Naive thymus-derived CD8-positive, alpha-beta T cell (primary cell): ENCODE measurements at places on chromosomes 5 and 9.

DNA sequence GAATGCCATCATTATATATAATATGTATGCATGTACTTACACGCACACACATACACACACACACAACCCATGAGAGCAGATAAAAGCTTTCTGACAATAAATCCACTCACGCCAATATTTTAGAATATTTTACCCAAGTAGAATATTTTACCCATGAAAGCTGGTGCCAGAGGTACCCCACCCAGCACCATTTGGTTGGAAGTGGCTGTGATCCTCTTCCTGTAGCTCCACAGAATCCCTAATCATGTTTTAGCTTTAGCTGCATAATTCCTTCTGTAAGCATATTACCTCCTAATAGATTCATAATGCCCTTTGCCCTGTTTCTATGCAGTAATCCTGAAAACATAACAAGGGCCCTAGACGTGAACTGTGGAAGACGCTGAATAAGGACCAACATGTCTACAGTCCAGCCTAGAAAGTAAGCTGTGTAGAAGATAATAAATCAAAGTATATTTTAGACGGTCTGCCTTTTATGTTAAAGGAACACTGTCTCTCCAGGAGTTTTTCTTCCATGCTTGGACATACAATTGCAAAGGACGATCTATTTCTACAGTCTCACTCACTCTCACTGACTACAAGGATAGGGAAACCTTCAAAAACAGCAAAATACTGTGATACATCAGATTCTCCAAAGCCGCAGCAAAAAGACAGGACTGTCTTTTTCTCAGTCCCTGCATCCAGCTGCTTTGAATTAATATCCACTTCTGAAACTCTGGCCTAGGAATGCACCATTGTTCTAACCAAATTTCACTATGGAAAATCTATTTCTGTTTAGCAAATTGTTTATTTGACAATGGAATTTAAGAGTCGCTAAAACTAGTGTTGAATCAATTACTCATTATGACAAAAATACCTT lies 98.2 kb downstream of the USP20 start:
- no peak for DNase-seq

DNA sequence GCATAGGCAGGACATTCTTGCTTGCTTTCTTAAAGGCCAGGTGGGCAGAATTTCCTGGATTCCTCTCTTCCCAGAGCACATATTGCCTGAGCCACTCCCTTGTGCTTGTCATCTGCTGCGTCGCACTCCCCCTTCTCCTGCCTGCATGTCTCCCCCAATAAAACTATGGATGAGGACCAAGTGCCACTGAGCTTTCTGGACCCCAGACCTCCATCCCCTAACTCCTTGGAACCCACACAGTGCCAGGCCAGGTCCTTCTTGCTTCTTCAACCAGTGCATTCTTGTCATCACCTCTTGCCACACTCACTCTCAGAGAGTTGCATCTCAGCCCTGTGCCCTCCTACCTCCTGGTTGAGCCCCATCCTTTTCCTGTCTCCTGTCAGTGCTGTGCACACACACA lies 157.9 kb upstream of the PANK3 start:
- no peak for DNase-seq

- no peak for DNase-seq
These were observed 463.6 kb downstream of the SPOCK1 start for GRCh38 chr5:137035480-137035878.

DNA sequence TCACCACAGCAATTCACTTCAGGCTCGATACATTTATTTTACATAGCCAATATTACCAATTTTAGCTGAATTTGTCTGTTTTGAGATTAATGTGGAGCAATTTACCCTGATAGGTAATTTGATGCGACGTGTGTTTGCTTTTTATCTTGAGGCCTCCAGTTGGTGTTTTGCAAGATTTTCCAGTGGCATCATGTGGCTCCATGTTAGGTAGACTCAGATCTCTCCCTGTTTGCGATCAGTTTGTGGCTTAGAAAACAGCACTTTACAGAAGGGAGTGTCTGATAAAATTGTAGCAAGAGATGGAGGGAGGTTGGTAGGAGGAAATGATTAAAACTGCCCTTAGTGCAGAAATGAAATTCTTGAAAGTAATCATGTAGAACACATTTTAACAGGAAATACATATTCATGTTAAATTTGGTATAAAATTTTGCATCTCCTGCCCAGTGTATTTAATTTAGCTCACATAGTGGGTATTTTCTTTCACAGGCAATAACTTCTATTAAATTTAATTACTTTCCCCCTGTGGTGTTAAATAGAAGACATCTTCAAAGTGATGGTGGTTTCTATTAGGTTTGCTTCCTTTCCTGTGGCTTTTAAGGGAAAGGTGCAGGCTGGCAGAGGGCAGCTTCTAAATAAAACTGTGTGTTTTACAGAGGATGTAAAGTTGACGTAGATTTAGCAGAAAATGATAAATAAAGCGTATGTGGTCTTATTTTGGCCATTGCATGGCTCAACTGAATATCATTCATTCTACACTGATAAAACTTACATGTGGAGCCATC lies 135.8 kb downstream of the KDM4C start:
- DNase-seq, result no peak

DNA sequence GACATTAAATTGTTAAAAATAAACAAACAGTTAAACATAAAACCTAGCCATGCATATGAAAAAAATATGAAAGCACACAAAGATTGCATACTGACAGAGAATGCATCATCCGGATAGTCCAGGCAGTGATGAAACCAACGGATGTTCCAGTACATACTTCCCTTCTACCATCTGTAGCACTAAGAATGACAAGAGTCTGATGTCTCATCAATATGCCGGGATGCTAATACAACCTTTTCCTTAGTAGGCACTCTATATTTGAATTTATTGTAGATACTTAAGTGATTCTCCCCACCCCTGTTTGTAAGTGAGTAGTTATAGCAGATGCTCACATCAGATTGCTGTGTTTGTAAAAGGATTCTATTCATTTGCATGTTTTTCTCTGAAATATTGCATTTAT lies 571.2 kb upstream of the WWC1 start:
- DNase-seq, result no peak

DNA sequence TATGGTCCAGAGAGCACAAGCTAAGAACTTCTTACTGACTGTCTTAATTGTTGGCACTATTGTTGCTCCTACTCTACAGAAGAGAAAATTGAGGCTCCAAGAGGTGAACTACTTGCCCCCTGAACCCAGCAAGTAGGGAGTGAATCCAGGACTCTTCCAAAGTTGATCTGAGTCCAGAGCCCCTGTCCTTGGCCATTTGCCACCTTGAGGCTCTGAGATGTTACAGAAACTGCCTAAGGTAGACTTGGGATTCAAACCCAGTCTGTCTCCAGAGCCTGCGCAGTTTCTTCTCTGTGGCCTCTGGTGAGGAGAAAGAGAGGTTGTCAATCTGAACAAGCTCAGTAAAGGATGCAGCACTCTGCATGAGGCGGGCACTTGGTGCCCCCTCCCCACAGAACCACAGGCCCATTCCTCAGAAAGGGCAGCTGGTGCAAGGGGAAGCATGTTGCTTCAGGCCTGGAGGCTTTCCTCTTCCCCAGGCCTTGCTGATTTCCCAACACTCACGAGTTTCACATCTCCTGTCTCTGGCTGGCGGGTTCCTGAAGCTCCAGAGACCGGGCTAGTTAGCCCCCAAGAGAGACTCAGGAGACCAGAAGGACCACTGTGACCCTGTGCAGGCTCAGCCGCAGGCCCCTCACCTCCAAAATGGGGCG lies 2.9 kb upstream of the LCP2 start:
- DNase-seq, result no peak

GRCh38 chr5:137412136-137412535 lies 87.0 kb downstream of the SPOCK1 start:
- no peak for DNase-seq

- no peak for DNase-seq
These were observed 67.6 kb upstream of the NR5A1 start for GRCh38 chr9:124574534-124575375.

- no peak for DNase-seq
These were observed 216.4 kb upstream of the CYLC2 start for GRCh38 chr9:102778746-102779145.

DNA sequence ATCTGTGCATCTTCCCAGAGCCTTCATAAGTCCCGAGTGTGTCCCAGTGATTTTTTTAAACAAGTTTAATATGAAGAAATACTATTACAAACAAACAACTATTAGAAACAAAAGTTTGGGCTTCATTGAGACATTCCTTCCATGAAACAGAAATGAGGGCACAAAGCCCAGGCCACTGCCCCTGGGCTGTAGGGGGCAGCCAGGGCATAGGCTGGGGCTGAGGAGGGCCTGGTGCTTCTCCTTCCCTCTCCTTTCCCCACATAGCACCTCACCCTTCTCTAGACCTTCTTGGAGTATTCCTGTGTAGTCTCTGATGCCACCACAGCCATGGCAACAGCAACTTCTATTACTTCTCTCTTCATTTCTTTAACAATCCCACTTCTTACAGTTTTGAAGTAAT lies 348.2 kb downstream of the IRX2 start:
- no peak for DNase-seq

DNA sequence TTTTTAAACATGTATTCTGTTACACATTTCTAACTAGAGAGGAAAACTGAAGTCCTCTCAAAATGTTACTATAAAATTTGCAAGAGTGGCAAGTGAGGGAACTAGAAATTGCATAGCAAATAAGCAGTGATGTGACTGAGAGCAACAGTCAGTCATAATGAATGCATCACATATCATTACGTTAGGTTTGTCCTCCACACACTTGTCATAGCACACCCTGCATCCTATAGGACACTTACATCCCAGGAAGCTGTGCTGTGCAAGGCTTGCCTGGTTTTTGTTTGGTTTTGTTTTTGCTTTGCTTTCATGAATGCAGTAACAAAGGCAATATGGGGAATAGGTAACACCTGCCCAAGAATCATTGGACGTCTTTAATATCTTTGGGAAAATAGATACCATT lies 10.8 kb downstream of the NFIB start:
- no peak for DNase-seq

- DNase-seq, result no peak
These were observed 20.1 kb downstream of the PCDHGC5 start for GRCh38 chr5:141508798-141509611.

DNA sequence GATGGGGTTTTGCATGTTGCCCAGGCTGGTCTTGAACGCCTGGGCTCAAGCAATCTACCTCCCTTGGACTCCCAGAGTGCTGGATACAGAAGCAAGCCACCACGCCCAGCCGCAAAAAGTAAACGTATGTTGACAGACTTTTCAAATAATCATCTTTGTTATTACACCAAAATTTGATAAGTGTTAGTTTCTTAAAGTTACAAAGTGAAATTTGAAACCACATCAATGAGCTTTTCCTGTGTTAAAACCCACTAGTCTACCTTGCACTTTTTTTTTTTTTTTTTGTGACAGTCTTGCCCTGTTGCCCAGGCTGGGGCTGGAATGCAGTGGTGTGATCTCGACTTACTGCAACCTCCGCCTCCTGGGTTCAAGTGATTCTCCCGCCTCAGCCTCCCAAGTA lies 29.9 kb downstream of the SPACA9 start:
- DNase-seq, result no peak

DNA sequence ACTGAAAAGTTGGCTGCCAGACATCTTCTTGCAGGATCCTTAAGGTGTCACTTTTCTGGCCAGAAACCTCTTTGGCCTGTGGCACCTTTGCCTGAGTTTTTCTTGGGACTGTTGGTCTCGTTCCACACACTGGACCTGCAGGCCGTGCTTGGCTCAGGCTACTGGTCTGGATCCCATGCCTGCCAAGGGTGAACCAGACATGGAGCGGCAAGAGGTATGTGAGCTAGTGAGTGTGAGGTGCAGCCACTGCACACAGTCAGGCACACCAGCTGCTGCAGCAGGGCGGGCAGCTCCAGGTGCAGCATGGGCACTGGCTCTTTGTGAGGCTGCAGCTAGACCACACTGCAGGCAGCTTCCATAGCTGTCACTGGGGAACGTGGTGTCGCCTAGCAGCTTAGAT lies 47.9 kb downstream of the NDUFAF2 start:
- no peak for DNase-seq

DNA sequence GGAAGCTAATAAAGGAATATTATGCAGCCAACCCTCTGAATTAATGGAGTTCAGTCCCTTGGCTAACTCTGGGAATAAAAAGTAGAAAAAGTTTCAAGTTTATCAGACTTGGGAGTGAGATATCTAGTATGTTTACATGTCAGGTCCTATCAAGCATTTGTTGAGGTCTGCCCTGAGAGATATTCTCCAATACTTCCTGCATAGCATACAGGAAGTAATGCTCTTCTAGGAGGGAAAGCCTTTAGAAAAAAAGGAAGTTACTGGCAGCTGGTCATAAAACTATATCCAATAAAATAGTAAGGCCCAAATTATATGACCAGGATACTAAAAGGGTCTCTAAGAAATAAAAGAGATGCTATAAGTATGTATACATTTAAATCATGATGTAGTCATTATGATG lies 594.1 kb upstream of the FTMT start:
- DNase-seq, result no peak

GRCh38 chr9:108811944-108812343 lies 43.8 kb downstream of the ACTL7B start:
- DNase-seq, result no peak

DNA sequence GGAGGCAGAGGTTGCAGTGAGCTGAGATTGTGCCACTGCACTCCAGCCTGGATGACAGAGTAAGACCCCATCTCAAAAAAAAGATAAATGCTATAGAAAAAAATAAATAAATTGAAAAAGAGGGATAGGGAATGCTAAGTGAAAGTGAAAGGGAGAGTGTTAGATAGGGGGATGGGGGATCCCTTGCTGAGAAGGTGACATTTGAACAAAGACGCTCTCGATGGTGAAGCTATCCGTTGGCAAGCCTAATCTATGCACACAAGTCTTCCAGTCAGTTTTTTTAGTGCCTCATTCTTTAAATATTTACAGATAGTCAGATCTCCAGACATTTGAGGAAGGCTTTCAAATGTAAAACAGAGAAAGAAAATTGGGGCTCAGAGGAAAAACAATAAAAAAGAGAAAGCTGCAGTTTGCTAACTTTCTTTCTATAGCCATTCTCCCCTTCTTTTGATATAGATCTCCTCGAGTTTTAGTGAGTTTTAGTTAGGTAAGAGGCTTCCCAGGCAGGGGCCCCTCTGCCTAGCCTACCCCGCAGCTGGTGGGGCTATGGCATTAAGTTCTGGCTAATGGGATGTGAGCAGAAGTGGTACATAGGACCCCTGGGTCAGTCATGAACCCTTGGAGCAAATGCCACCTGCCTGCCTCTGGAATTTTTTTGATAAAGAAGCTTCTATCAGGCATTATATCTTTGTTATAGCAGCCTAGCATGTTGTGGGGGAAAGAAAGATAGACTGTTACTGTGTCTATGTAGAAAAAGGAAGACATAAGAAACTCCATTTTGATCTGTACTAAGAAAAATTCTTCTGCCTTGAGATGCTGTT lies 12.0 kb downstream of the GLRX start:
- no peak for DNase-seq
